ENCODE measurements at places on chromosomes 2 and 18.
A peak's percentile ranks its signal among the peaks of the same experiment; 100 is the strongest.

DNA sequence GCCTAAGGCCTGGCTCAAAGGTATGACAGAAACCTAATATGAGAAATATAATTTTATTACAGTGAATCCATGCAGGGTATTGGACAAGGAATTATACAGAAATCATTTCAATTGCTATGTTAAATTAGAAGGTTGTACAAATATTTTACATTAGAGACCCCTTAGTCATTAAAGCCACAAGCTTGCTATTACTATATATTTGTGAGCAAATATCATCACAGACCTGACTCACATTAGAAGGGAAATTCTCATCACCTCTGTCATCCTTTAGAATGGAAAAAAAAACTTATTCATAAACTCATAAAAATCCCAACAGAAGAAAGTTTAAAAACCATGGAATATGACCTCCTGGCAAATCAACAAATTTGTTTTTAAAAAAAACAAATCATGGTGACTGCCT lies 277.9 kb downstream of the DCC start:
- peak; percentile 4 for DNase-seq

GRCh38 chr2:121090088-121090715 lies 194.8 kb downstream of the TFCP2L1 start:
- no peak for DNase-seq

GRCh38 chr2:54262015-54262765 lies 6.2 kb upstream of the TSPYL6 start:
- no peak for DNase-seq

GRCh38 chr2:99957332-99958133 lies 184.9 kb downstream of the AFF3 start:
- no peak for DNase-seq

- no peak for DNase-seq
Observed at GRCh38 chr2:103991591-103991990, 862.3 kb upstream of the POU3F3 start.

- DNase-seq = no peak
Observed at GRCh38 chr2:222711315-222711940, 40.0 kb downstream of the MOGAT1 start.

- DNase-seq = no peak
Observed at GRCh38 chr18:66601649-66602048, 2.2 kb downstream of the CDH19 start.

GRCh38 chr2:69918401-69918800 lies 3.5 kb downstream of the MXD1 start:
- DNase-seq = no peak

- no peak for DNase-seq
Observed at GRCh38 chr2:172172513-172173173, 69.9 kb upstream of the DLX2 start.

DNA sequence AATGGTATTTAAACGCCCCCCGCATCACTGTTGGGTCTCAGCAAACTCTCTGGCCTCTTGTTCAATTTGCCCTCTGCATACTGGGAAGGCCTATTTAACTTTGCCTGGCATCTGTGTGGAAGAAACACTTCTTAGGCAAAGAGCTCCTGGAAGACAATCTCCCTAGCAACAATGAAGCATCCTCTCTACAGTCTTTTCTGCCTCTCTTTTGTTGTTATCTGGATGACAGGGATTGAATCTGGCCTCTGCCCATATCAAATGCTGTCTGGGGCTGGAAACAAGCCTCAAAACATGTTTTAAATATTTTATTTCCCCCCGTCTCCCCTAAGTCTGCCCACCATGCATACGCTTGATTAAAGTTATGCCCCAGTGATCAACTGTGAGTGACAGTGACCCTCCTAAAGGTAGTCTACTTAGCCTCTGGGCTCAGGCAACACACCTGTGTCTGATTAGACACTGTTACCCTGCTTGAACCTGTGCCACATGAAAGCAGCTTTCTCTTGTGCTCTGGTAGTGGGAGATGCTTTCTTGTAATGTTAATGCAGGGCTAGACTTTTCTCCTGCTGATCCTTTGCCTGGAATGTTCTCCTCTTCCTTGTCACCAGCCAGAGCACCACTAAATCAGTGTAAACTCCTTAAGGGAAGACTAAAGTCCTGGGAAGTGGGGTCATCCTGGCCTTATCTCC lies 34.9 kb downstream of the CDC42EP3 start:
- DNase-seq = no peak

DNA sequence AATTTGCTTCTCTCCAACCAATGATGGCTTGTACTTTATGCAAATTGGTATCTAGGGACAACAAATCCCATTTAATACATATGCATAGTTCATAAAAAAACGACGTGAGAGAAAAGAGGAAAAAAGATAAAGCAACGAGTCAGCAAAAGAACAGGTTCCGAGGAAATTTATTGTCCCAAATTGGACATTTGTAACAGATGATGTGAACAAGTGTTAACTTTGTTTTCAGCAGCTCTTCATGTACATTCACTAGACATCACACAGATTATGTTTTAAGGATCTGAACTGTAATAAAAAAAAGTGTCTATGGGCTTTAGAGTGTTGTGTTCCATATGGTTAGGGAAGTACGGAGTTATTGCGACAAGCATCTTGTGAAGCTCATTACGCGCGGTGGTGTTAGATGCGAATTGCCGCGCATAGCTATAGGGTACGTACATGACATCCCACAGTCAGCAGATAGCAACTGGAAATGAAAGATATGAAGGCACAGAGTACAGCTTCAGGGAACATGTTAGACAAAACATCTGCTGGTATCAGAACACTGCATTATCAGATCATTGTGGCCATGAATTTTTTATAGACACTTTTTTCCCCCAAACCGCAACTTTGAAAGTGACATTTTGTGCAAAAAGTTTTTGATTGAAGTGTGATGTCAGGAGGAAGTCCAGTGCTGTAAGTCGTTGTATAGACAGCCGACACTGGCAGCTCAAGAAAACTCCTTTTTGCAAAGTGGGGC lies 1073.1 kb upstream of the FANCL start:
- DNase-seq = no peak

GRCh38 chr18:67553437-67553836 lies 36.9 kb upstream of the DSEL start:
- no peak for DNase-seq

DNA sequence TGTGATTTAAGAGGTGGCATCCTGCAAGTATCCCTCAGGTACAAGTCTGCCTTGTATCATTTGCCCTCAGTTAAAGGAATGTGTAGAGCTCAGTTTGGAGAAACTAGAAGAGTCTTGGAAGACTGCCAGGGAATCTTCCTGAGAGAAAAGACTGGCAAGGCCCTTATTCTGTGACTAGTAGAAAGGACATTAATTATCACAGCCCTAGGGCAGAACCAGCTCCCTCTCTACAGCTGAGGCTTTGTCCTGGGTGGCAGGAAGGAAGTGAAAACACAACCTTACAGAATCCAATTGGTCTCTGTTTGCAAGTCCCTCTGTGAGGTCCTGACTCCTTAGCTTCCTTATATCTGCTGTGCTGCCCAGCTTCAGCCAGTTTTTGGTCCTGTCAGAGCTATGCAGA lies 385.9 kb upstream of the CYRIA start:
- peak; percentile 20 for DNase-seq

GRCh38 chr18:13285874-13286273 lies 67.3 kb downstream of the LDLRAD4 start:
- no peak for DNase-seq

DNA sequence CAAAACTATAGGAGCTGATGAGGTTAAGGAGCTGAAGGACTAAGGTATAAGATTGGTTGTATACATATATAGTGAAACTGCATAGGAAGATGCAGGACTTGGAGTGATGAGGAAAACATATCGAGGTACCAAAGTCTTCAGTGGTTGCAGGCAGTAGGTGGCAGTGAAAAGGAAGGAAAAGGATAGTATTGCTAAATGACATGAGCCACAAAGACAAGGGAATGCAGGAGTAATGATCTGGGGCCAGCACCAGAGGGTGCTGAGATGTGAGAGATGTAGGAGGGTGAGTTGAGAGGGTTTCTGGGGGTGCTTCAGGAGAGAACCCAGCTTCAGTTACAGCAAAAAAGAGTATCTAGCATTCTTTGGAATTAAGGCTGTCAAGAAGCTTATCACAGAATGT lies 172.2 kb upstream of the MYO3B start:
- DNase-seq = peak; percentile 6

DNA sequence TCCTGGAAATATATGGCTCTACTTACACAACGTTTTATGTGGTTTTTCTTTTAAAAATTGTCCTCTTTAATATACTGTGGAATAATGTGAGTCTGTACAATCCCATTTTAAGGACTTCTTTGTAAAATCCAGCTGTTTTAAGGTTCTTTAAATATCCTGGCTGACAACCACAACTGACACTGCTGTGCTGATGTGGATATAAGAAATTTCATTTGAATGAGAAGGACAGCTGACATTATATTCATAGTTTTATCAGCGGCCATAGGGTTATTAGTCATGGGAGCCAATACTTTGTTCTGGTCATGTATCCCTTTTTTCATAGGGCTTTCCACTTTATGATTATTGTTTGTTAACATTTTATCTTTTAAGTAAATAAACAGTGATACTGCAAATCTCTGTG lies 169.5 kb downstream of the CAMKMT start:
- DNase-seq = no peak

GRCh38 chr2:214076527-214076926 lies 334.3 kb upstream of the VWC2L start:
- DNase-seq = no peak

DNA sequence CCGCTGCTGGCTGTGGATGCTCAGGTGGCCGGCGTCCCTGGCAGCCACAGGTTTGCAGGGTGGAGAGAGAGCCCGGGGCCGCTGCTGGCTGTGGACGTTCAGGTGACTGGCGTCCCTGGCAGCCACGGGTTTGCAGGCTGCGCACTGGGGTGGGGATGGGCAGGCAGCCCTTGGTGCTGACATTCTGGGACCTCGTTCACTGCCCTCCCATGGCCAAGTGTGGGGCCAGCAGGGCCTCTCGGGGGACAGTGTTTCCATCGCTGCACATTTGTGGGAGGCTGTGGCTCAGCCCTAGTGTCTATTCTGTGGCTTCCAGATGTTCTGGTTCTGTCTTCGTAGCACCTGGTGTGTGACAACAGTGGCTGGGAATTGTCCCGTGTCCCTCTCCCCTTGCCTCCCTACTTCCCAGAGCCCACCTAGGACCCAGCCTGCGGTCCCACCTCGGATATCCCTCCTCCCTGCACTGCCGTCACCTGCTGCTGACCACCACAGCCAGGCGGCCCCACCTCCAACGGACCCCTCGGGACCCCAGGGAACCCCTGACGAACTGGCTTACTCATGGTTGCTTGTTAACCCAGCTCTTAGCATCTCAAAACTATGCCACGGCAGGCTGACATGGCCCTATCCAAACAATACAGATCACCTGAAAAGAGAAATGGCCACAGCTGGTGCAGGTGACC lies 915 bp downstream of the CROCC2 start:
- DNase-seq = no peak

DNA sequence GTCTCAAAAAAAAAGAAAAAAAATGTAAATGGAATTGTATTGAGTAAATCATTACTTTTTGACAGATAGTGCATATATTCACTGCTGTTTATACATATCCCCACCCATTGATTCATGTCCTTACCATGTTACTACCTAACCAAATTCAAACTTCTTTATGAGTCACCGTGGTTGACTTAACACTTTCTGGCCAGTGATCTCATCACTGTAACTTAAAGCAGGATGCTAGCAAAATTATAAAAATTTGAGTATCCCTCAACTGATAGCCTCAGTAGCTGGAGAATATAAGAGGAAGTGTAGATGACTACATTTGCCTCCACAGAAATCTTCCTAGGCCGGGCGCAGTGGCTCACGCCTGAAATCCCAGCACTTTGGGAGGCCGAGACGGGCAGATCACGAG lies 13.4 kb downstream of the CNOT9 start:
- peak; percentile 69 for DNase-seq

GRCh38 chr2:71554028-71554705 lies 100.8 kb downstream of the DYSF start:
- no peak for DNase-seq

GRCh38 chr2:177316756-177317155 lies 52.2 kb upstream of the NFE2L2 start:
- no peak for DNase-seq

DNA sequence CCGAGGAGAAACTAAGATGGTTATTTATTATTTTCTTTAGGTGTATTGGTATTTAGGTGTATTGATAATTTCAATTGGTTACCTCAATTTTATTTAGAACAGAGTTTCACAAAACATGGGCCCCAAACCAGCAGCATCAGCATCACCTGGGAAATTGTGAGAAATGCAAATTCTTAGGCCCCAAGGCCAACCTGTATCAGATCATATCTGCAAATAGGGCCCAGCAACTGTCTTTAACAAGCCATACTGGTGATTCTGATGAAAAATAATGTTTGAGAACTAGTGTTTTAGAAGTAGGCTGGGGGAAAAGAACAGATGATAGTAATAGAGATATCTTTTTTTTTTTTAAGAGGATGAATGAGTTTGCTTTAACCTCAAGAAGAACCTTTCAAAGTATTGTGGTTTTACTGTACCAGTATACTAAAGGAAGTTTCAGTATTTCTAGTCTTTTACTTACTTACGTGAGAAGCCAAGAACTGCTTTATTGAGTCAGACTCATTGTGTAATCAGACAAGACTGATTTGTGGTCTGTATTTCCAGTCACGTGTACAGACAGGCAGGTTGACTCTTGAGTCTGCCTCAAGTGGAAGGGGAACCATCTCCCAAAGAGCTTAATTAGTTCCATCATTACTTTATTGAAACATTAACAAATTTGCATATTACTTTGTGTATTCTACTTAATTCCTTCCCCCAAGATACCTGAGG lies 60.4 kb upstream of the GAREM1 start:
- DNase-seq = peak; percentile 92

DNA sequence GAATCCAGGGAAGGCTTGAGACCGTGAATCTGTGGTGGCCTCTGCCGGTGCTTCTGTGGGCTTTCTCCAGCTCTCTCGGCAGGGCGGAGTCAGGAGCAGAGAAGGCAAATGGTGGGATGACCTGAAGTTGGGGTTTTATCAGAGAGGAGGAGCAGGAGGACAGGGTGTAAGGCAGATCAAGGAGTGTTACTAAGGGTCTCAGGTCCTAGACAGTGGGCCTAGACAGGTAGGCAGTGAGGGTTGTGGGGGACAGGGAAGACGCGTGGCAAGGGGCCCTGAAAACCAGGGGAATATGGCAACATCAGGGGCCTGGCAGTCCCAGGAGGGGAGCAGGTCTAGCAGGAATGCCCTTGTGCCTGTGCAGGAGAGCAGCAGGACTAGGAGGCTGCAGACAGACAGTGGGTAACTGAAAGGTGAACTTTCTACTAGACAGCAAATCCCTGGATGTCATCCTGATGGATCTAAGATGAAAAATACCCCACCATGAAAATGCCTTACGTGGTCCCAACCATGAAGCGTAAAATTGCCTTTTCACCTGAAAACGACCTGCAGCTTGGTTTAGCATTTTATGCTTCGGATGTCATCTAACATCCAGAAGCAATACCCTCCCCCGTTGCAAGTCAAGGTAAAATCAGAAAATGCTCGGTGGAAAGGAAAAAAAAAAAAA lies 42.1 kb downstream of the SRSF7 start:
- no peak for DNase-seq

DNA sequence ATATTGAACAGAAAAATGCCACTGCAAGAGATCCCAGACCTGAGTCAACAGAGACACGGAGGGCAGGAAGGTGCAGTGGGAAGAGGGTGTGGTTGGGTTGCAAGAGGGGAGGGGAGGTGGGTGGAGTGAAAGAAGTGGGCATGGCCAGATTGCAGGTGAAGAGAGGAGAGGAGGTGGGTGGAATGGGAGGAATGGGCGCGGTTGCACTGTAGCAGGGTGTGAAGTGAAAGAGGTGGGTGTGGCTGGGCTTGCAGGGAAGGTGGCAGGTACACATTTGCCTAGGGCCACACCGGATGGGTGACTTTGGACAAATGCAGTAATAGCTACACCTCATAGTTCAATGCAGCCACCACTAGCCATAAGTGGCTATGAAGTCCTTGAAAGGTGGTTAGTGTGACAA lies 71.1 kb downstream of the DOCK10 start:
- peak; percentile 7 for DNase-seq

Measured in foreskin keratinocyte (primary cell).